ENCODE measurements at places on chromosomes 11 and 22.

DNA sequence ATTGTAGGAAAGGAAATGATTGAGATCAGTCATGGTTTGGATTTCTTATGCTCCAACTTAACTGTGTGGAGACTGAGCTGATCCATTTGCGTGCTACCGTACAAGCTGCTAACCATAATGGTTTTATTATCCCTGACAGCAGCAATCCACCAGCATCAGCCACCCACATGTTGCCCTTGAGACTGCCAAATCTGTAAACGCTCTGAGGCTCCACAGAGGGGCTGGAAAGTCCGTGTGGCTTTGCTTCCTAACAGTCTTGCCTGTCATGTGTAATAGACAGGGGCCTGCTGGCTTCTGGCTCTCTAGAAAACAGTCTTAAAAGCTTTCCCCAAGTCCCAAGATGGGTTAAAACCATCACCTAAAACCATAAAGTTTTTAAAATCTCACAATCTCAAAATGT, 30.1 kb downstream of the ATG16L2 start:
- DNase-seq: no peak

DNA sequence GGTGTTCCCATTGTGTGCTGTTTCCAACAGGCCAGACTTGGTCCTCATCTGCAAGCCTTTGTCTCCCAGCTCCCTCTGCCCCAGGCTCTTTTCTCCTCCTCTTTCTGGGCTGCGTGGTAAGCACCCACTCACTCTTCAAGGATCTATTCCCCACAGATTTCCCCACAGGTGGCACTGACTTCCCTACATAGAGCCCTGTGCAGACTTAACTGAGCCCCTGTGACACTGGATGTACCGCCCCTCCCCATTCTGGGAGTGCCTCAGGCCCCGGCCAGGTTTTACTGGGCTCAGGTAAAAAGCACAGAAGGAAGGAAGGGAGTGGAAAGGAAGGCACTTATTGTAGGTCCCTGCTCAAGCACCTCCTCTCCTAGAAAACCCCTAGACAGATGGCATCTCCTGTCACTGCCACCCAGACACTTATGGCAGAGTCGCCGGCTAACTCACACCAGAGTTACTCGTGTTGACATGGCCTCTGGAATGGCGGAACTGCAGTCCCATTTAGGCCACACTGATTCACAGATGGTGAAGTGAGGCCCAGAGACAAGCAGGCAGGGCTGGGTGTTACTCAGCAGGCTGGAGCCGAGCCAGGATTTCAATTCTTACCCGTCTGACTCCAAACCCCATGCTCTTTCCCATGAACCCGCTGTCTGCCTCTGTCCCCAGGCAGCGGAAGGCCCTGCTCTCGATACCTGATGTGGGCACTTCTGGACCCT, 47.2 kb downstream of the LRRC32 start:
- DNase-seq: no peak

DNA sequence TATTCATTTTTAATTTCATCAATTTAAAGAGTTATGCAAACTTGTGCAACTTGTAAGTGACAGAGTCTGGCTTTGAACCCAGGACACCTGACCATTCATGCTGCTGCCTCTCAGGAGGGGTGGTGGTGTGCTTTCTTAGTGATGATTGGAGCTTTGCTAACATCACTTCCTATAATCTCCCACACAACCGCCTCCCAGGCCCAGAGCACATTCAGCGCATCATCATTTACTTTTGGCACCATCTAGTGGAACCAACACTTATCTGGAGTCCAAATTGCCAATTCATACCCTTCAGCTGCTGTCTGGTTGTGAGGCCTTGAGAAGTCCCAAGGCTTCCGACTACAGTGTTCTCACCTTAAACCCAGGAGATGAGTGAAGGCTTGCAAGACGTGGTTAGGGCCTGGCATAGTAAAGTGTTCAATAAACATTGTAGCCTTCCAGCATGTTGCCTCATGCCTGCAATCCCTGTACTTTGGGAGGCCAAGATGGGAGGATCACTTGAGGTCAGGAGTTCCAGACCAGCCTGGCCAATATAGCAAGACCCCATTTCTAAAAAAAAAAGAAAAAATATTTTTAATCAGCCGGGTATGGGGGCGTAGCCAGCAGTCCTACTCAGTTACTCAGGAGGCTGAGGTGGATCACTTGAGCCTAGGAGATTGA, 1.1 kb upstream of the TTLL1 start:
- DNase-seq: no peak

GRCh38 chr11:43833657-43834073, 47.0 kb upstream of the ALKBH3 start:
- no peak for DNase-seq

DNA sequence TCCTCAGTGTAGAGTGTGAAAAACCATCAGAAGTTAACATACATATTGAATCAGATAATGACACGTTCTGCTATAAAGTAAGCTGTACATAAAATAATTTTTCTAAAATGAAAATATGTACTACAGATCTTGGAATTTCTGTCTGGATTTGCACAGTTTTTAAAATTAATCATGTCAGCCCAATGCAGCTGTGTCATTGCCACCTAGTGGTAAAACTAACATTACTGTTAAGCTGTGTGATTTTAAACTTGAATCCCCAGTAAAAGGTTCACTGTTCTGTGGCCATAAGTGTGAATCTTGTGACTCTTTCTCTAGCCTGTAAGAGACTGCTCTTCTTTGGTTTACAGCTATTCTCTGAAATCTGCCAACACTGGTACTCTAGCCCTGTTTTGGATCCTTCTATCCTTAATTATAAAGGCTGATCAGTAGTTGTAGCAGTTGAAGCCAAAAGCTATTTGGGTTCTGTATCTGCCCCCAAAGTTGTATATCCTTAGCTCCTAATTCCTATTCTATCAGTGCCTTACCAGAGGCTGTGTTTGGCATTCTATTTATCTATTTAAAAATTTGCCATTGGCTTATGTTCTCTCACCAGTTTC, 4.0 kb downstream of the JRKL start:
- DNase-seq: no peak

- DNase-seq: no peak
Observed at GRCh38 chr11:58928691-58929090, 10.6 kb upstream of the GLYATL1 start.

- DNase-seq: no peak
Observed at GRCh38 chr22:32708830-32709229, 92.7 kb upstream of the TIMP3 start.

DNA sequence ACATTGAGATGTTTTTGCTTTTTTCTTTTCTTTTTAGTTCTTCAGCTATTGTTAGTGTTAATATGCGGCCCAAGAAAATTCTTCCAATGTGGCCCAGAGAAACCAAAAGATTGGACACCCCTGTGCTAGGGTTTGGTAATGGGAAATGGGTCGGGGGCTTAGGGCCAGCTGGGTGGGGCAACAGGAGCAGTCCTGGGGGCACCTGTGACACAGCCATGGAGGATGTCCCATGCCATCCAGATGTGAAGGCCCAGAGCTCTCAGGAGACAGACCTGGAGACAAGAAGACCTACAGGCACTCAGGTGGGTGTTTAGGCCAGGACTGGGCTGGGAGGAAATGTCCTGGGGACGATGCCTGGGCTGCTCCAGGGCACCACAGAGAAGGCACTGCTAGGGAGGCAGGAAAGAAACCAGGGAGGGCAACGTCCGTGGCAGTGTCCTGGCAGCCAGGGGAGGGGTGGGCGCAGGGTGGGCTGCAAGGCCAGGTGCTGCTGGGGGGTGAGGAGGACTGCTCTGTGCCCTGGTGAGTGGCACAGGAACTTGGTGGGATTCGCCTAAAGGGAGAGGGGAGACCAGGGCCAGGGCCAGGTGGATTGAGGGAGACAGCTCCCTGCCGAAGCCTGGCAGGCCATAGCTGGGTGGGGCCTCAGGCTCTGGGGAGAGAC, 21.4 kb downstream of the RELT start:
- no peak for DNase-seq

DNA sequence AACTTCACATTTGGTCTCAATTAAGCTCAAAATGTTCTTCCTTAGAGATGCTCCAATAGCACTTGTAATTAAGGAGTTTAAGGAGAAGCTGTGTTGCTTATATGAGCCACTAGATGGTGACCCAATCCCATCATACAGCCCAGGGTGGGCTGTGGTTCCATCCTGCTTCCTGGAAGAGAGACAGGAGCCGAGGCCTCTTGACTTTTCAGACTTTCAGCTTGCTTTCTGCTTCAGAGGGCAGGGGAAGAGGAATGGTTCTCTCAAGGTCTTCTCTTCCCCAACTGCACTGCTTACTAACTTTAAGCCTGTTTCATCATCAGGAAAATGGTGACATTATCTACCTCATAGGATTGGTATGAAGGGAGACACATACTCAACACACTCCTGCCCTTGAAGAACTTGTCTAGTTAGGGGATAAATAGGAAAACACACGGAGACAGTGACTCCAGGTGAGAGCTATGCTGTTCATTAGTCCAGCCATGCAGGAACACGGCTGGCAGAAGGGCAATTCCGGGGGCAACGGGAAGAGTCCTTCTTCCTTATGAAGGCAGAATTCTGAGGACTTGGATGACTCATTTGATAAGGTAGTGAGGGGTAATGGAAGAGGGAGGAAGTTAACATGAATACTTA, 20.1 kb downstream of the TMEM218 start:
- no peak for DNase-seq

GRCh38 chr11:72721689-72722049, 30.5 kb downstream of the ARAP1 start:
- DNase-seq: peak; percentile 13

DNA sequence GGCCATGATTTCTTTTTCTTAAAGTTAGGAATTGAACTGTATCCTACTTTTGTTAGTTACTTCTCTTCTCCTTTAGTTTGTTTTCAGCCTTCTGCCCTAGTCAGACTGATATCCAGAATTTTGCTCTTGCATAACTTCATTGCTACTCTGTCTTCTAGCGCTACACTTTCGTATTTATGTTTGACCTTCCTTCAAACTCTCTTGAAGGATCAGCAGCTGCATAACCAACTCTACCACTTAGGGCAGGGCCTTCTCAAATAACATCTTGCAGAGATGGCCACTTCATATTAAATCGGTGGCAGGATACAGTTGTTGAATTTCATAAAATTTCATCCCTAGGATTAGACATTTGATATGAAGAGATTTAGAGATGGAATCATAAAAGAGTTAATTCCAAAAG, 43.9 kb downstream of the KDM2A start:
- DNase-seq: no peak

- no peak for DNase-seq
Observed at GRCh38 chr11:87127101-87127500, 89.4 kb downstream of the TMEM135 start.

DNA sequence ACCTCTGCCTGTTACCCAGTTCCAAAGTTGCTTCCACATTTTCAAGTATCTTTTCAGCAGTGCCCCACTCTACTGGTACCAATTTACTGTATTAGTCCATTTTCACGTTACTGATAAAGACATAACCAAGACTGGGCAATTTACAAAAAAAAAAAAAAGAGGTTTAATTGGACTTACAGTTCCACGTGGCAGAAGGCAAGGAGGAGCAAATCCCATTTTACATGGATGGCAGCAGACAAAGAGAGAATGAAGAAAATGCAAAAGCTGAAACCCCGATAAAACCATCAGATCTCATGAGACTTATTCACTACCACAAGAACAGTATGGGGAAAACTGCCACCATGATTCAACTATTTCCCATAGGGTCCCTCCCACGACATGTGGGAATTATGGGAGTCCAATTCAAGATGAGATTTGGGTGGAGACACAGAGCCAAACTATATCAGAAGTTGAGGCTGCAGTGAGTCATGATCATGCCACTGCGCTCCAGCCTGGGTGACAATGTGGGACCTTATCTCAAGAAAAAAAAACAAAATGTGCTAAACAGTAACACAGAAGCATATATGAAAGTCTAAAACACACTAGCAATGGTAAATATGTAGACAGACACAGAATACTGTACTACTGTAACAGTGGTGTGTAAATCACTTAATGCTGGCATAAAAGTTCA, 190.3 kb upstream of the ZC3H12C start:
- DNase-seq: no peak

DNA sequence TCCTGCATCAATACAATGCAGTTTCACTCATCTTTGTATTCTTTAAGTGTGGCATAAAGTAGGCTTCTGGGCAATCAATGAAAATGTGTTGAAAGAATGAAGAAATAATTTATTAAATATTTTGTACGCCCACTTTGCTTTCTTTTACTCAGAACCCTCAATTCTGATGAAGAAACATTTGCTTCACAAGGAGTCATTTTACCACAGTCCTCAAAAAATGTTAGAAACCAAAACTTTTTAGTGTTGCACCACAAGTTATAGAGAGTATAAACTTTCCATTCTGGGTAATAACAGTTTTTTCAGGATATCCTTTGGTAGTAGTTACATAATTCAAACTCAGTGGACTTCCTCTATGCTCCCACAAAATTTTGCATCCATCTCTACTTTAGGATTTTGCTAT, 360.5 kb downstream of the DLG2 start:
- DNase-seq: no peak

DNA sequence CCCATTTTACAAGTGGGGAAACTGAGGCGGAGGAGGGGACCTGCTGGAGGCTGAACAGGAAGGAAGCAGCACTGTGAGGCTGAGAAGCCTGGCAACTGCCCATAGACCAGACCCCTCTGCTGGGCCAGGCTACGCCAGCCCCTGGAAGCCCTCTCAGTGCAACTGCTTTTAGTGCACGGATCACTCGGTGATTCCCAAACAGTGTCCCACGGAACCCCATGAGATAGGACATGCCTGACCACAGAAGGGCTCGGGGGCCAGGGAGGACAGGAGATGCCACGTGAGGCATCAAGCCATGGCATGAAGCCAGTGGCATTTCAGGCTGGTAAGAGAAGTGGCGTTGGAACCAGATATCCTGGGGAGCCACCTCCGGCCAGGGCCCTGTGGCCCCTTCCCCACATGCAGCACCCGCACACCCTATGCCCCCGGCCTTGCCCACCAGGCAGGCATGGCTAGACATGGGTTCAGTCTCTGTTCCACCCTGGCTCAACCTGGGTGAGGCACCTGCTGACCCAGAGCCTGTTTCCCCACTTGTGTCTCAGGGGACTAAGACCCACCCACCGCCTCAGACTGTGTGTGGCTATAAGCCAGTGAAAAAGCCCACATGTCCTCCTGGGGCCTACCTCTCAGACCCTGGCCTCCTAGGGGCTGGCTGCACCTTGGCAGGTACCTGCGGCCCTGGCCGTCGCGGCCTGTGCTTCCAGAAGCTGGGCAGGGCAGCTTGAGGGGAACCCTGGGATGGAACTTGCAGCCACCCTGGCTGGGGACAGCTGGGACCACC, 84.1 kb downstream of the WNT7B start:
- no peak for DNase-seq

GRCh38 chr11:47843361-47844055, 4.6 kb downstream of the NUP160 start:
- DNase-seq: no peak

DNA sequence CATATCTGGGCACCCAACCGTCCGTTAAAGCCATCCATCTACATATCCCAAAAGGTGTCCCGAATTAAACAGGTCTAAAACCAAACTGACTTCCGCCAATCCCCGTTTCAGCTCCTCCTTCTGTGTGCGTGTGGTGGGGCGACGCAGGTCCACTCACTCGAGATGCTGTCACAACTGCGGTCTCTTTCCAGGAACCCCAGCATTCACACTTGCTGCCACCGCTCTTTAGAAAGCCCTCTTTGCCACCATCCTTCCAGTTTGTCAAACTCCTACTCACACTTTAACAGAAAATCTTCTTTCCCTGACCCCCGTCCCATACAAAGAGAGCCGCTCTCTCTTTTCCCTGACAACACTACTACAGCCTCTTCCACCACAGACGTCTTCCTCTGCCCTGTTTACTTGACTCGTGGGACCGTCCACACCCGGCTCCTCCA, 467 bp downstream of the ESS2 start:
- DNase-seq: no peak
